Mesothelial cell of epicardium (in vitro differentiated cells): ENCODE measurements at places on chromosomes 11 and 22. TPM values are rescaled to one million over a fixed set of nuclear protein-coding genes. Genes with fewer than 3 reads are reported as not detected.

- no peak for DNase-seq
These were observed 101.8 kb downstream of the TRIM44 start for GRCh38 chr11:35764417-35764816.

GRCh38 chr11:65416841-65417701 lies 5.5 kb upstream of the NEAT1 start:
- DNase-seq = no peak

C11orf52 gene
- 6.9 to 7.9 TPM (median 7.9 TPM) in 3 replicates for total RNA-seq

NXPE2 gene
- total RNA-seq = 0.20 to 0.34 TPM (median 0.22 TPM) in 3 replicates

DNA sequence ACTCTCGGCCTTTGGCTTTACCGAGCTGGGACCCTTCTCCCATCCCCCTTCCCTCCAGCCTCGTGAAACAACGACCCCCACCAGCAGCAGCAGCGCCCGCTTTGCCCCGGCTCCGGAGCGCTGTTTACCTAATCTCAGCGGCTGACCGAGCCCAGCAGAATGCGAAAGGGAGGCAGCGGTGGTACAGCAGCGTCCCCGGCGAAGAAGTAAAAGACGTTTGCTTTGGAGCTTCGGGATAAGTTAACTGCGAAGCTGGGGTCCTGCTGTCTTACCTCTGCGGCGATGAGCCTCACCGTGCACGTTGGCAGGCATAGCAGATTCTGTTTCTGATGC lies 2.0 kb upstream of the LARGE1 start:
- peak; percentile 33 for DNase-seq

POGLUT3 gene
- total RNA-seq = 39.6 to 41.5 TPM (median 40.1 TPM) in 3 replicates

DNA sequence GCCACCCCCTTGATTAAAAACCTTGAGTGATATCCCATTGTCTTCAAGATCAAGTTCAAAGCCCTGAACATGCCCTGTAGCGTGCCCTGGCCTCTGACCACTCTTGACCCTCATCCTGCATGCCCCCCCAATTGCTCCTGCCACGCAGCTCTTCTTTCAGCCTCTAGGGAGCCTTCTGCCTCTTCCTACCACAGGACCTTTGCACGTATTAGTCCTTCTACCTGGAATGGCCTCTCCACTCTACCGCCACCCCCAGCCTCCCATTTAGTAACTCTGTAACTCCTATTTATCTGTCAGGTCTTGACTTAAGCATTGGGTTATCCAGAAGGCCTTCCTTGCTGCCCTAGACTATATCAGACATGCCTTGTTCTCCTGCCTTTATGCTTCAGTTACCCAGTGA lies 203.6 kb downstream of the TRIM29 start:
- no peak for DNase-seq

COMT gene
- 87.8 to 93.5 TPM (median 93.5 TPM) in 3 replicates for total RNA-seq

MYO7A gene
- total RNA-seq = 1.8 to 2.4 TPM (median 2.2 TPM) in 3 replicates

GRCh38 chr11:9675691-9676090 lies 11.8 kb downstream of the SWAP70 start:
- DNase-seq = no peak

GRCh38 chr11:47987310-47987709 lies 7.0 kb downstream of the PTPRJ start:
- DNase-seq = no peak

C1QTNF5 gene
- 24.1 to 25.0 TPM (median 24.4 TPM) in 3 replicates for total RNA-seq

DNA sequence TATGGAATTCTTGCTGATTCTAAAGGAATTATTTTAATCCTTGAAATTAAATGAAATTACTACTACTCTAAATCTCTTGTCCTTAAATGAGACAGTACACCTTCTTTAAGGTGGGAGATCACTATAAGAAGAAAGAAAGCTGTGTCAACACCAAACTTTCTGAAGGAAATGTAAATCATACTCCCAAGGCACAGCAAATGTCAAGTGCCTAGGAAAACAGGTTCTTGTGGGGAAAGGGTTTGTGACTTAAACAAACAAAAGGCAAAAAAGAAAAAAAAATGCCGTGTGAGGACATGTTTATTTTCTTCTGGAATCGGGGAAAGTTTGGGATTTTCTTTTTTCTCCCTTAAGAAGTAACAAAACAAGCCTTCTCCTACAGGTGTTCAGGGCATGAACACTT lies 745.1 kb downstream of the DLG2 start:
- no peak for DNase-seq

GRCh38 chr22:45413368-45414211 lies at the start of the genes RIBC2 and SMC1B:
Gene RIBC2, plus strand, starts transcription at chr22:45413693. Its CDS starts 194 bp downstream, at chr22:45413887.
Gene SMC1B, minus strand, starts transcription at chr22:45413599. Its CDS starts 32 bp downstream, at chr22:45413567.
- DNase-seq = no peak

TPP1 gene
- 45.8 to 50.1 TPM (median 46.0 TPM) in 3 replicates for total RNA-seq

LRP5 gene
- 72.5 to 76.6 TPM (median 74.7 TPM) in 3 replicates for total RNA-seq

DNA sequence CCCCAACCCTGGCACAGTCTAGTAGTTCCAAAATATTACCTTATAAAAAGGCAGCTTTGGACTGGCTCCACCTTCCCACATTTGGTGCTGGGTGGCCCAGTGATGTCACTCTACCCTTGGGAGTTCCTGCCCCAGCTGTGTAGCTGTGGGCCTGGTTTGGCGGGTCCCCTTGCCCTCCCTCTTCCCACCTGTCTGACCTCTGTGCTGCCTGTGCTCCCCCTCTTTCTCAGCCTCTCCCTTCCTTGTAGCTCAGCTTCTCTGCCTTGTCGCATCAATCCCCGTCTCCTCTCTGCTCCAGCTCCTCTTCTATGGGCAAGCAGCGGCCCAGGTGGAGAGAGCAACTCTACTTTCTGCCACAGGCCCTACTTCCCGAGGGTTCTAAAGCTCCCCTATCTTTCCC lies 54.6 kb downstream of the CHRDL2 start:
- no peak for DNase-seq

DNA sequence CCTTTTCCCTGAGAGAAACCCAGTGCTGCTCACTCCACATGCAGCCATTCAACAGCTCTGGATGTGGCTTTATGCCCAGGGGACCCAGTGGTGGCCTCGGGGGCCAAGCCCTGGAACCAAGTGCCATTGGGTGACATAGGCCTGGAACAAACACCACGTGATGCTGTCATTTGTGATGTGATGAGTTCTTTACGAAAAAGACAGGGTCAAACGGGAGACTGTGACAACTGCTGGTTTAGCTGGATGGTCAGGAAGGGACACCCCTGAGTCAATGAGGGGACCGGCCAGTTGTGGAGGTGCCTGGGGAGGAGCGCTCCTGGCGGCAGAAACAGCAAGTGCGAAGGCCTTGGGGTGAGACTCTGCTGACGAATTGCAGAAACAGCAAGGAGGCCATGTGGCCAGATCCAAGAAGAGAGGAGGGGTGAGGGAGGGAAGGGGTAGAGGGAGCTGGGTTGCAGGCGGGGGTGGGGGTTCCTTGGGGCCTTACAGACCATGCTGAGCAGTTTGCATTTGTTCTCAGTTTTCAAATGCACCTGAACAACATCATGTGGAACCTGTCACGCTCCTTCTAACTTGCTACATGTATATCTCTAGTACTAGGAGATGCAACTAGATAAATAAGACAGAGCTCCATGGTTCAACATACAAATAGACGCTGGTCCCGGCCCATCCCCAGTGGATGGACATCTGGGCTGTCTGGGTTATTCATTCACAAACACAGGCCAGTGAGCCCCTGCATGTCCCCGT lies 56.1 kb downstream of the IGLL5 start:
- peak; percentile 2 for DNase-seq

- DNase-seq = no peak
These were observed 83.2 kb upstream of the EED start for GRCh38 chr11:86161336-86161735.

GRCh38 chr22:41204066-41204465 lies 1.0 kb upstream of the L3MBTL2 start:
- DNase-seq = no peak

DNA sequence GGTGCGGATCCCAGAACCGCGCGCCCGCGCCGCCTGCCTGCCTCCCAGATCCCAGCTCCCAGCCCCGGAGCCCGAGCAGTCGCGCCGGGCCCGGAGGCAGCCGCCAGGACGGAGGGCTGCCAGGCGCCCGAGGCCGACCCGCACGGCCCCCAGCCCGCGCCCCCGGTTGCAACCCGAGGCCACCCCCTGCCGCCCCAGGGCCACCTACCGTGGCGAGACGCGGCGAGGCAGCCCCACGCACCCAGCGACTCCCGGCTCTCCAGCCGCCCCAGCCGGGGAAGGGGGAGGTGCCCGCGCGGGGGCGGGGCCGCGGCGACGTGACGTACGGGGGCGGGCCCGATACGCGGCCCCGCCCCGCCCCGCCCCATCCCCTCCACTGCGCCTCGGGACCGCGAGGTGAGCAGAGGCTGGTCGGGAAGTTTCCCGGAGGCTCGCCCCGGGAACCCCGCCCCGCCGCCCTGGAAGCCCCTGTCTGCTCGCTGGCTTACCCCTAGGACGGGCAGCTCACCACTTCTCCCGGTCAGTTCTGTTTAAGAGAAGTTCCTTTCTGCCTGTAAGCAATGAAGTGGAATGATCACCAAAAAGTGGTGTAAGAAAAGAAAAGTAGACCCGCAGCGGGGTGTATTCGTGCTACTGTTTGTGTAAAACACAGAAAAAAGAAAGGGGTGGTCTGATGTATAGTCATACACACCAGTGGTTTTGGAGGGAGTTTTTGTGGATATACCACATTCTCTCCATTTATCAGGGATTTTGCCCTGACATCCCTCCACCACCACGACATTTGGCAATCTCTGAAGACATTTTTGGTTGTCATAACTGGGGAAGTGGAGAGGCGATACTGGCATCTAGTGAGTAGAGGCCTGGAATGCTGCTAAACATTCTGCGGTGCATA lies at the start of gene TPST2:
TSS of gene TPST2 (minus strand) at position 288 of the 892 bp plus-strand sequence. CDS start 48,502 bp downstream, outside the sequence.
- DNase-seq = peak; percentile 85

- no peak for DNase-seq
These were observed 151.1 kb downstream of the CTTN start for GRCh38 chr11:70549386-70549785.

- DNase-seq = no peak
These were observed 4.4 kb downstream of the CALCA start for GRCh38 chr11:14967581-14968243.

DNA sequence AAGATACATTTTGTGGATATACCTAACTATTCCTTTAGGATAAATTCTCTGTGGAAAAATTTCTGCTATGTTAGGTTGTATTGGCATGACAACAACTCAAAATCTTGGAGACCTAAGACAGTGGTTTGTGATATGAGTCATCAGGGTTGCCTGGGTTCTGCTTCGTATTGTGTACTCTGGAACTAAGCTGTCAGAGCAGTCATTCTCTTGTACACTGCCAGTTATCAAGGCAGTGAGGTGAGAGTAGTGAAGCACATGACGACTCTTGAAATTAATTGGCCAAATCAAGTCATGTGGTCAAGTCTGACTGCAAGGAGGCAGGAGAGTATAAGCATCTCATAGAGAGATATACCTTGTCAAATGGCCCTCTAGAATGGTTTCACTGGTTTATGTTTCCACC lies 104.4 kb downstream of the FANCF start:
- DNase-seq = no peak

GRCh38 chr11:109697140-109697843 lies 275.3 kb downstream of the C11orf87 start:
- no peak for DNase-seq

ZNRD2 gene
- 23.1 to 27.8 TPM (median 27.4 TPM) in 3 replicates for total RNA-seq

DNA sequence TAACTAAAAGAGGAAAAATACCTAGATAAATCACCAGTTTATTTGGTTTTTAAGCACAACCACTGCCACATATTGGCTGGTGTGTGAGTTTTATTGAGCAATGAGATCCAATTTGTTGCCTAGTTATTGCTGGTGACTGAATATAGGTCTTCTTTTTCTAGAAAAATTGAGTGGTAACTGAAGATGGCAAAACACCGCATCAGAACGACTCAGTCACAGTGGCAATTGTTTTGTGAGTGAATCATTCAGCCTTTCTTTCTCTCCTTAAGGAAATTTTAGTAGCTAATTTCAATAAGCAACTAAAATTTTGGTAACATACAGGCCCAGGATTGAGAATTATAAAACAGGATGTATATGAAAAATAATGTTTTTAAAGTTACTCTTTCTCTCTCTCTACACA lies 533.0 kb downstream of the KCNA4 start:
- no peak for DNase-seq

- DNase-seq = no peak
These were observed 7.4 kb downstream of the IGLL5 start for GRCh38 chr22:22894740-22895731.

- no peak for DNase-seq
These were observed 1.9 kb downstream of the BTG4 start for GRCh38 chr11:111510311-111510710.

- DNase-seq = no peak
These were observed 12.8 kb downstream of the BCL9L start for GRCh38 chr11:118912742-118913410.

DSCAML1 gene
- total RNA-seq = 2.0 to 3.3 TPM (median 2.5 TPM) in 3 replicates

DNA sequence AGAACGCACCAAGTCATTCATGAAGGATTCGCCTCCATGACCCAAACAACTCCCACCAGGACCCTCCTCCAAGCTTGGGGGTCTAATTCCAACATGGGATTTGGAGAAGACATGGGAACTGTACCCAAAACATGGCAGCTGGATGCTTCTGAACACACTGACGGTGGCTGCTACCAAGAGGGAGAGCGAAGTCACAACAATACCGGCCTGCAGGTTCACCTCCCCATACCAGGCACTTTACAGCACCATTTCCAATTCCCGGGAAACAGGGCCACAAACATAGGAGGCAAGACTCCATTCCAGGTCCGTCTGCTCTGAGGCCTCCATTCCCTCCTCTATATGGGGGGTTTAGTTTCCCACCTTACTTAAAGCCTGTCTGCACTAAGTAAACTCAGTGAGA lies 75.8 kb downstream of the LINC01488 start:
- DNase-seq = no peak

TBX1 gene
- 0.34 to 0.45 TPM in 2 of 3 replicates, not detected in the other for total RNA-seq

DNA sequence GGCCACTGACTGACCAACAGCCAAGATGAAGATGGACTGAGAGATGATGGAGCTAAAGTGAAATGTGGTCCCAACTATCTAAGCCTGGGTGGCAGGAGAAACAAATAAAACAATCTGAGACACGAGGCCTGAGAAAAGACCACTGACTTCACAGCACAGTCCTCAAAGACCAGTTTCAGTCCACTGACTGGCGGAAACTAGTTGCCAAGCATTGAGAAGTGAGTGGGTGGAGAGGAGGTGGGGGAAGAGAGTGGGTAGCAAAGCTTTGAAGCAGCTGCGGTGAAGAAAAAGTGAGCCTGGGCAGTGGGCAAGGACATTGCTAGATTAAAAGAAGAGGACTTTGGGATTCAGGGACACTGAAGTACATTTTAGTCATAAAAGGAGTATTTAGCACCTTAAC lies 1.9 kb downstream of the MS4A1 start:
- DNase-seq = no peak

ZNHIT2 gene
- total RNA-seq = 6.7 to 7.5 TPM (median 7.3 TPM) in 3 replicates

GGT1 gene
- 16.1 to 18.2 TPM (median 17.5 TPM) in 3 replicates for total RNA-seq

- DNase-seq = no peak
These were observed 25.6 kb downstream of the ARRB1 start for GRCh38 chr11:75325713-75326438.
